CD4-positive, alpha-beta T cell treated with Interleukin-10 for 1 hour (primary cell): ENCODE measurements at places on chromosomes 7 and 10.

DNA sequence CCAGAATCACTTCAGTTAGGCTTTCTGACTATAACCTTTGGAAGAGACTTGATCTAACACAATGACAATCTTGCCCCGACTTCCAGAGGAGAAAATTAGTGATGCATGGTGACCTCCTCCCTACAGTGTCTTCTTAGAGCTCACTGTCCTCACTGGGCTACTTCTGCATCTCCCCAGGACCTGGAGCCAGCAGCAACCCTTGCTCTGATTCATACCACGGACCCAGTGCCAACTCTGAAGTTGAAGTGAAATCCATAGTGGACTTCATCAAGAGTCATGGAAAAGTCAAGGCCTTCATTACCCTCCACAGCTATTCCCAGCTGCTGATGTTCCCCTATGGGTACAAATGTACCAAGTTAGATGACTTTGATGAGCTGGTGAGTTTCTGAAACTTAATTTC is 12.6 kb downstream of the CPA2 start:
- DNase-seq, result no peak

DNA sequence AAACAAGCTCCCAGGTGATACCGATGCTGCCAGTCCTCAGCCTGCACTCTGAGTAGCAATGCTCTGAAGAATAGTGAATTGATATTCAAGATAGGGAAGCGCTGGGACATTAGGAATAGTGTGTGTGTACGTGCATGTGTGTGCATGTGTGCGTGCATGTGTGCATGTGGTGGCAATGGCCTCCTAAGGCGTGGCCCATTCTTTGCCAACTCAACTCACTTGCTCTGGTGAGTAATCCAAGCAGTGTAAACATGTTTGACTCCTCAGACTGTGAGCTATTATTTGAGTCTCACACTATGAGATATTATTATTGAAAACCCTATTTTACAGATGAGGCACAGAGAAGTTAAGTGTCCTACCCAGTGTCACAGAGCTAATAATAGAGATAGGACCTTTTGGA is 186.6 kb downstream of the RAB11FIP2 start:
- DNase-seq, result no peak

DNA sequence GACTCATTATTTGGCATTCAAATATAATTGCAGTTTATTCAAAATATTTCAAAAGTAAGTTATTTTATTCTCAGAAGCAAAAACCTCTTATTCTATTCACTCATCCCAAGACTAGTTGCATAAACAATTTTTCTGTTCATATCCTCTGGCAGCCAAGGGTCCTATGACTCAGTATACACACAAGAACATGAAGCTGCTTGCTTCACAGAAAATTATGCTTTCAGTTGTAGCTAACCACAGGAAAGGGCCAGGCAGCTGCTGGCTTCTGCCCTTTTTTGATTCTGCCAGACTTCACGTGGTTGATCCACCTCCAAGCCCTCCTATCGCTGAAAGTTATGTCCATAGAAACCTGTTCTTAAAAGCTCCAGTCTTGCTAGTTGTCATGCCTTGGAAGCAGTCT is 108.8 kb downstream of the ABCA13 start:
- DNase-seq, result no peak

DNA sequence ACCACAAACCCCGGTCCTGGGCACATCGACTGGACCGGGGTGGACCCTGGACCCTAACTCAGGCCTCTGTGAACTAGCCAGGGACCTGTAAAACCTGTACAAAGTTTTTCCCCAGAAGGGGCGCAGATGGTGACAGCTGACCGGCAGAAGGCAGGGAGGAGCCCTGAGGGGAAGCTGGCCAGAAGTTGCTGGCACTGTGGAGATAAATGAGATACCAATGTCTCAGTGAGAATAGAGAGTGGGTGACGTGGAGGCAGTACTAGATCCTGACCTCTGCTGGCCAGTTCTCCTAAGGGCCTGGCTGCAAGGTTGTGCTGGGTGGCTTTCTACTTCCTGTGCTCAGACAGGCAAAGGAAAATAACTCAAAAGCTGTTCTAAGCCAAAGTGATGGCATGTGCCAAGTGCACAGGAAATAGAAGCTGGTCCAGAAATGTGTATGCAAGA is 10.6 kb upstream of the TSPAN14 start:
- DNase-seq, result no peak
